ENCODE measurements at places on chromosomes 1 and 21. TPM values are rescaled to one million over a fixed set of nuclear protein-coding genes. Genes with fewer than 3 reads are reported as not detected.

DNA sequence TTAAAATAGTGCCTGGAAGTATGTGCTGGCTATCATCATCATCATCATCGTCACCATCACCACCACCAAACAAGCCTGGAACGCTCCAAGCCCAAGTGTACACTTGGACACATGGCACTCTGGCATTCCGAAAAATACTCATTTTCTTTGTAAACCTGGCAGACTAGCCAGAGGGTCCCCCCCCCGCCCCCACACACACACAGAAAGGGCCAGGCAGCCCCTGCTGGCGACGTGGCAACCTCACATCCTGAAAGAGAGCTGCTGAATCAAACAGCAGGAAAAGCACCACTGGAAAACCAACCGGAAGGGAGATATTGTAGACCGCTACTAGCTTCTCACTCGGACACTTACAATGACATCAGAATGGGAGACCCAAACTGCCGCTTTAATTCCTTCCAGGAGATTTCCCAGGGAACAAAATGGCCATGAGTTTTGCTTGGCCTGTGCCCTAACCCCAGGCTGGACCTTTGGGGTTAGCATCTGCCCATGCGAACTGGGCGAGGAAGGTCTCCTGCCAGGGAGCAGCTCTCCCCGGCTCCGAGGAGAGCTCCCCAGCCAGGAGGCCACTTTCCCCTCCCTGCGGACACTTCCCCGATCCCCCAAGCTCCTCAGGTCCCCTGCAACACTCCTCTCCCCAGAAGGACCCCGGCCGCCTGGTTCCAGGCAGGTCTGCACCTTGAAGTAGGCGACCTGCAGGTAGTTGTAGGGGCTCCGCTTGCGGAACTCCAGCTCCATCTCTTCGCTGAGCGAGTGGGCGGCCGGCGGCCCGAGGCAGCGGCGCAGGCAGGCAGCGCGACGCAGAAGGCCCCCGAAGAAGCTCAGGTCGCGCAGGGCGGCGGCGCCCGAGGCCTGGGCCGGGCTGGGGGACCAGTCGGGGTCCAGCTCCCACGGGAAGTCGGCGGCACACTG is 742 bp downstream of the P3H1 start:
- DNase-seq: peak; percentile 76

DNA sequence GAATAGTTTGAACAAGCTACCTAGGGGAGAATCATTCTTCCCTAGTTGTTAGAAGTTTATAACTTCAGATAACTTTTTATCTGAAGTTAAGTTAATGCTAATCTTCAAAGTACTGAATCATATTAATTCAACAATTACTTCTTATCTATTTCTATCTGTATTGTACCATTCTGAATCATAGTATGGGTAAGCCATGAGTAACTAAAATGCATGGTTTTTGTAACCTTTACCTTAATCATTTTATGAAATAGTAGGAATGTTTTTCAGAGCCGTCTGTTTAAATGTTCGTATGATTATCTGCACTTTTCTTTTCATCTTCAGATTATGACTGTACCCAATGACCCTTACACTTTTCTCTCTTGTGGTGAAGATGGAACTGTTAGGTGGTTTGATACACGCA is 50.3 kb upstream of the MPC2 start:
- no peak for DNase-seq

DNA sequence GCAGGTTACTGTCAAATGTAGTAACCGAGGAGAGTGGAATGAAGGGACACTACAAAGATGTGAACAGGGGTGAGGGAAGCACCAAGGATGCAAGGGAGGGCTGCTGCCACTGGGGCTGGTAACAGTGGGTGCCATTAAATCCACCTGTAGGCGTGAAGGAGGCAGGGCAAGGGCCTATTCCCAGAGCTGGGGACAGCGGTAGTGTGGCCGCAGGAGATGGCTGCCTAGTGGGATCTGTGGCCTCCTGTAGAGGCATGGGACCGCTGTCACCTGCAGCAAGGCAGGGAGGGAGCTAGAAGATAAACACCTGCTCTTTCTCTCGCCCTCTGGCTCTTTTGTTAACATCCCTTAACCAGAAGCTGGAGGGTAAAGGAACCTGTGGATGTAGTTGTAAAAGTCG is 80.5 kb upstream of the CNIH3 start:
- DNase-seq: no peak

The DISP3 gene
- polyA plus RNA-seq: 0.86 TPM

- DNase-seq: no peak
Observed at GRCh38 chr1:43786960-43787359, 79.6 kb downstream of the ST3GAL3 start.

- no peak for DNase-seq
Observed at GRCh38 chr21:29450058-29450457, 151.3 kb downstream of the BACH1 start.

- no peak for DNase-seq
Observed at GRCh38 chr1:241823925-241824324, 24.1 kb upstream of the EXO1 start.

All from renal pelvis (tissue), 12 donors.